Activated CD8-positive, alpha-beta memory T cell treated with anti-CD3 and anti-CD28 coated beads for 4 hours (primary cell): ENCODE measurements at places on chromosomes 5 and 9.

- DNase-seq = no peak
Measured at GRCh38 chr5:3325201-3325971, 270.2 kb upstream of the IRX1 start.

DNA sequence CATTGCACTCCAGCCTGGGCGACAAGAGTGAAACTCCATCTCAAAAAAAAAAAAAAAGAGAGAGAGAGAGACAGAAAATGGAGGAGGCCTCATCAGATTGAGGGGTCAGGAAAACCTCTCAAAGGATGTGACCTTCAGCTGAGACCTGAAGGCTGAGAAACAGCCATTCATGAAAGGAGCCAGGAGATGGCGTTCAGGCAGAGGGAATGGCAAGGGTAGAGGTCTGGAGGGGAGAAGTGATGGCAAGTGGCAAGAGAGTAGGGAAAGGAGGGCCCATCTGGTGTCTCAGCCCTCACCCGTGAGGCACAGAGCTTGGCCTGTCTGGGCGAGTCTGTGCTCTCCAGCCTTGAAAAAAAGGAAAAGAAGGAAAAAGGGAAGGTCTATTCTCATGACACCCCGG, 17.0 kb downstream of the CAMK2A start:
- DNase-seq = no peak

DNA sequence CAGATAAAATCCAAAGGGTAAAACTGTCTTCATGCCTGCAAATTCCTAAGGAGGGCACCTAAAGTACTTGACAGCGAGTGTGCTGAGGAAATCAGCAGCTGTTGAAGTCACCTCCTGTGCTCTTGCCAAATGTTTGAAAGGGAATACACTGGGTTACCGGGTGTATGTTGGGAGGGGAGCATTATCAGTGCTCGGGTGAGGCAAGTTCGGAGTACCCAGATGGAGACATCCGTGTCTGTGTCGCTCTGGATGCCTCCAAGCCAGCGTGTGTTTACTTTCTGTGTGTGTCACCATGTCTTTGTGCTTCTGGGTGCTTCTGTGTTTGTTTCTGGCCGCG, 727 bp upstream of the ADRB2 start:
- no peak for DNase-seq

DNA sequence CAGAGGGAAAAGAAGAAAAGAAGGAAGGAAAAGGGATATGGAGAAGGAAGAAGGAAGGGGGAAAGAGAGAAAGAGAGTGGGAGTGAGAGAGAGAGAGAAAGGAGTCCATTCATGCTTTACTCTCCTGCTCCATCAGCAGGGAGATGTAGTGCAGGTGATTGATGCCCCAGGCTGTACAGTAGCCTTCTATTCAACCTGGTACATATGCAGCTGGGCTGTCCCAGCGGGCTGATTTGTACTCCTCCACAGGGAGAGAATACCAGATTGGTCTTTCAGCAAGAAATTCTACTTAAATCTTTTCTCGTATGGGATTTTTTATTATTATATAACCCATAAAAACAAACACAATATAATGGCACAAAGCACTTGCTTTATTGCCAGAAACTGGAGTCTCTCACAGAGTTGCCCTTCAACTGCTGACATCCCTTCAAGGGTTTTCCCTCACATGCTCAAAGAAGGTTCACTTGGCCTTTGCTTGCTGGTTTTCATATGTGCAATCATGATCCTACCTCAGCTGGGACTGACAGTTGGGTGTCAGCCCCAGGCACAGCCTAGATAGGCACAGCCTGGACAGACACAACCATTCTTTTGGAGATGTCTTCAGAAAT, 380.1 kb upstream of the RIOK2 start:
- DNase-seq = no peak

GRCh38 chr9:134179595-134179917, 15.2 kb upstream of the RNU6ATAC start:
- DNase-seq = no peak

DNA sequence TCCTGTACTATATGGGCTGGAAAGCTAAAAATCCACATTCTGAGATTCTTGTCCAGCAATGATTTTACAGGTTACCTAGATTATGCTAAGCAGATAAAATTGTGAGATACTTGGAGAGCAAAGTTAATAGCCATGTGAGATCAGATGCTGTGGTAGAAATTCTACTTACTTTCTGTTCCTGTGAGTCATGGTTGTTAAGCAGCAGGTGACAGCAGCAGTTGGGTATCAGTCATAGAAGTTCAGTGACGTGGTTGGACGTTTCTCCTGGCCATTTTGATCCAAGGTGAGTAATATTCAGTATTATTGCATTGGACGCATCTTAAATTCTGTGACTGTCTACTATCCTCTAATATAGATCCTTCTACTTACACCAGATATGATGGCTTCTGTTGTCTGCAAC, 524.5 kb downstream of the TMEM38B start:
- DNase-seq = no peak

- DNase-seq = no peak
Measured at GRCh38 chr5:37565062-37565670, 186.0 kb downstream of the WDR70 start.

DNA sequence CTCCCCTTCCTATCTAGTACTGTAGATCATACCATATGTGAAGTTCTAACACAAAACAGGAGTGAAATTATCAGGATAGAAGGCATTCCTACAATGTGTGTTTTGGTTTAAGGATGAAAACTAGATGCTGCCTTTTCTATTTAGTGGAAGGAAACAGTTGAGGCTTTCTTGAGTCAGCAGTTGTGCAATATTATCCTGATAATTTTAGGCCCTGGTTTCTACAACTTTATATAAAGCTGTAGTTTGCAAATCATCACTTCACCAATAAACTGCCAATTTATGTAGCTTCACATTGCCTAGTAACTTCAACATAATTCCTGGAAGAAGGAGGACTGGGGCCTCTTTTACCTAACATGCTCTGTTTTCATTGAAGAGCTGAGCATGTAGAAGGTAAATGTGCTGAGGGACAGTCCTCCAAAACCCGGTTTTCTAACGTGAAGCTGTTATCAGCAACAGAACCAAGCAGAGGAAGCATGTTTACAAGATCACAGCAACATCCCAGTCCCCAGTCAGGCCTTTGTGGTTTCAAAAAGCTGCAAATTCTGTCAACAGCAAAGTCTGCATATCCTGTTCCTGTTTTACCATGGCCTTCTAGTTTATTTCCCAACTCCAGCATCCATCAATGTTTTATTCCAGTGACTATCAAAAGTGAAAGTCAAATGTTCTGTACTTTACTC, 513.4 kb upstream of the MEF2C start:
- no peak for DNase-seq

GRCh38 chr9:4119778-4120554, 179.9 kb downstream of the GLIS3 start:
- no peak for DNase-seq

DNA sequence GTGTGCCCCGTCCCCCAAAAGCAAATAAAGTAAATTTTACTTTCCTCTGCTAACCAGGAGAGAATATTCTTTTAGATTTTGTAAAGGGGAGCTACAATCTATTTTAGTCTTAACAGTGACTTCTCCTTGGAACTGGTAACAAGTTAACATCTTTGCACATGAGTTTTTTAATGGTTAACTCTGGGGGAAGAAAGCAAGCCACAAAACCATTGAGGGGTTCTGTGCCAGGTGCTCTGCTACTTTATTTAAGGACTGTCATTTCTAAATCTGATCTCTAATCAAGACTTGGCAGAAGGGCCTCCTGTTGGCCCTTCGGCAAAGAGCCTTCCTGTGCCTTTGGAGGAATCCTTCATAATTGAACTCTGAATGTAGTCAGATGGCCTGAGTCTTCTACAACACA, 153.4 kb downstream of the SLC12A2 start:
- no peak for DNase-seq
